ENCODE measurements at places on chromosomes 16 and 17.

GRCh38 chr17:83014940-83015910 lies 64.2 kb upstream of the METRNL start:
- DNase-seq: no peak

- no peak for DNase-seq
Measured at GRCh38 chr17:15368600-15368999, 27.2 kb upstream of the TEKT3 start.

DNA sequence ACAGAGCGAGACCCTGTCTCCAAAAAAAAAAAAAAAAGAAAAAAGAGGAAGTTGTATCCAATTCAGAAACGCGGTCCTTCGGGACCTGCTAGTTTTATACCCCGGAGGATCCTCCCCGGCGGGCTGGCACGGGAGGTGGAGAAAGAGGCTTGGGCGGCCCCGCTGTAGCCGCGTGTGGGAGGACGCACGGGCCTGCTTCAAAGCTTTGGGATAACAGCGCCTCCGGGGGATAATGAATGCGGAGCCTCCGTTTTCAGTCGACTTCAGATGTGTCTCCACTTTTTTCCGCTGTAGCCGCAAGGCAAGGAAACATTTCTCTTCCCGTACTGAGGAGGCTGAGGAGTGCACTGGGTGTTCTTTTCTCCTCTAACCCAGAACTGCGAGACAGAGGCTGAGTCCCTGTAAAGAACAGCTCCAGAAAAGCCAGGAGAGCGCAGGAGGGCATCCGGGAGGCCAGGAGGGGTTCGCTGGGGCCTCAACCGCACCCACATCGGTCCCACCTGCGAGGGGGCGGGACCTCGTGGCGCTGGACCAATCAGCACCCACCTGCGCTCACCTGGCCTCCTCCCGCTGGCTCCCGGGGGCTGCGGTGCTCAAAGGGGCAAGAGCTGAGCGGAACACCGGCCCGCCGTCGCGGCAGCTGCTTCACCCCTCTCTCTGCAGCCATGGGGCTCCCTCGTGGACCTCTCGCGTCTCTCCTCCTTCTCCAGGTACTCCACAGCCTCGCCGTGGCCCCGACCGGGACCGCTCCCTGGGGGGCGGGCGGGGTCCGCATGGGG lies at the start of gene CDH3:
TSS of gene CDH3 (plus strand) at position 596 of the 779 bp plus-strand sequence. CDS start at position 666, 70 bp downstream.
- DNase-seq: peak; percentile 29

- no peak for DNase-seq
Measured at GRCh38 chr17:58630883-58631522, 60.8 kb downstream of the TEX14 start.

- DNase-seq: no peak
Measured at GRCh38 chr17:27333410-27333980, 39.6 kb downstream of the WSB1 start.

DNA sequence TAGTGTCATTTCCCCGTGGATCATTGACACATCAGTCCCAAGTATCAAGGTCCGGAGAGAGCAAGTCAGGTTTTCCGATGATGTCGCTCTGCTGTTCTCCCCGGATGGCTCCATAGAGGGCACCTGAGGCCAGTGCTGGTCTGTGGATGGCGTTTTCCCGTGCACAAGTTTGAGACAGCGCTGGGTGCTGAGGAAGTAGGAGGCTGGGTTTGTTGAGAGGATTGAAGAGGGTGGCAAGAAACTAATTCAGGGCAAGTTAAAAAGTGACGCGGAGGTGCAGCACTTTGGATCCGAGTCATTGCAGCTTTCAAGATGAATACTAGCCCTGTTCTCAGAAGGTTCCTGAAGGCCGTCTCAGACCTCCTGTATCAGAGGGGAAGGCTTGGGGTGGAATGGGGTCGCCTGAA lies 7.7 kb downstream of the NUBP1 start:
- DNase-seq: no peak

DNA sequence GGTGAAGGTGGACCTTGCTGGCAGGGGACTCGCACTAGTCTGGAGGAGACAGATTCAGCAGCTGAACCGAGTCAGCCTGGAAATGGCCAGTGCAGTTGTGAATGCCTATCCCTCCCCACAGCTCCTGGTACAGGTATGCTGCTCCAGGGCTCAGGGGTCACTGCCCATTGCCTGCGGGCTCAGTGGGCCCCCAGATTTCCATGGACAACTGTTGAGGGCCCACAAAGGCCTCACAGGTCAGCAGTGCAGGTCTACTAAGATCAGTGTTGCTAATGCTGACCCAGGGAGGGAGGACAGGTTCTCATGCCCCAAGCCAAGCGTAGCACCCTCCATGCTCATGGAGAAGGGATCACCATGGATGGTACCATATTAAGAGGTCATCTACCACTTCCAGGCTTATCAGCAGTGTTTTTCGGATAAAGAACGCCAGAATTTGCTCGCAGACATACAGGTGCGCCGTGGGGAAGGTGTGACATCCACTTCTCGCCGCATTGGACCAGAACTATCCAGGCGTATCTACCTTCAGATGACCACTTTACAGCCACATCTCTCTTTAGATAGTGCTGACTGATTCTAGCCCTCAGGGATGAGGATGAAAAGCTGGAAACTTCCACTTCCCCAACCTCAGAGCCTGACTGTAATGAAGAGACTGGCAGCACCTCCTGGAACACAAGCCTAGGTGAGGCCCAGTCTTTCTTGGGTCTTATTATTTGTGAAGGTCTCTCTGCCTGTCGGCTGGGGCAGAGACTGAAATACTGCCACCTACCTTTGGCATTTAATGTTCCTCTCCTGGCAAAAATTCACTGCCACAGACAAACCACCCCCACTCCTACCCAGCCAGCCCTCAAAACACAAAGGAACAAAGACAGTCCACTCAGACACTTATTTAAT lies 7.6 kb downstream of the EME1 start:
- DNase-seq: no peak

DNA sequence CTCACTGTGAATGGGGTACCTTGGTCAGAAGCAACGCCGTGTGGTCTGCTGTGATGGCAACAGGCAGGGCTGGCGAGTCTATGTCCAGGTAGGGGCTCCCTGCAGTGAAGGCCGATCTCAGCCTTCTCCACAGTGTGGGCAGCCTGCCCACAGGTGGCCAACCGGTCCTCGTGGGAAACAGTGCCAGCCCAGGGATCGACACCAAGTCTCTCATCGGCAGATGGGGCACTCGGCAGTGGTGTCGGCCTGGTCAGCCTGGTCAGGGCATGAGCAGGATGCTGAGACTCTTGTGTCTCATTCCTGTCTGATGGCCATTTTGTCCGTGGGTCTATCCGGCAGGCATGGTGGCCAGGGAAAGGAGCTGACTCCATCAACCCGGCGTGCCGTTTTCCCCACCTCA lies 92.2 kb downstream of the TNFRSF13B start:
- DNase-seq: no peak
